ENCODE measurements at places on chromosomes 12 and 14. TPM values are rescaled to one million over a fixed set of nuclear protein-coding genes. Genes with fewer than 3 reads are reported as not detected.
A peak's percentile ranks its signal among the peaks of the same experiment; 100 is the strongest.

DNA sequence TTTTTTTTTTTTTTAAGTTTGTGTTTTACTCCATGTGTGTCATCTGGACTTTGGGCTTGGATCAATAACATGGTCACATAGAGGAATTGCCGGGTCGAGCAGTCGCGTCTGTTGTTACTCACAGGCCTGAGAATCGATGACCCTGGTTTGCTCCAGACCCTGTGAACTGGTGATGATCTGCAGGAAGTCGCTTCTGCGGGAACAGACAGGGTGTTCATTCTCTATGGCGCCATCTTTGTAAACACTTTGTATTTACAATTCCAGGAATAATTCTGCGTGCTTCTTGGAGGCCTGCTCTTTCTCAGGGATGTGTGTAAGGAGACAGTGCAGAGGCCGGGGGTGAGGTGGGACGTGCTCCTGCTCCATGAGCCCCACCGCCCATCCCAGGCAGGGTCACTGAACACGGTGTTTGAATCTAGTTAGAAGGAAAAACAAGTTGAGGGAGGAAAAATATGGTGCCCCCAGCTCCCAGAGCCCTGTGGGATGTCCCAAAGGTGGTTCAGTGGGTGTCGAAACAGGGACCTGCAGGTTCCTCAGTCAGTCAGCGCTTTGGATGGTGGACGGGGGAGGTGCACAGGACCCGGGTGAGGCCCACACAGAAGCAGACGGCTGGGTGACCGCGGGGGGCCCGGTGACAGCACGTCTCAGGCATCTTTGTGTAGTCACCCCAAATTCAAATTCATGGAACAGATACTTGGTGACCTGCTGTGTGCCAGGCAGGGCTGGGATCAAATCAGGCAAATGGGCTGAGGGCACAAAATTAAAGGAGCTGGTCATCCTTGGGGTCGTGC is 58.8 kb downstream of the ADGRD1 start:
- DNase-seq, result peak; percentile 89

DNA sequence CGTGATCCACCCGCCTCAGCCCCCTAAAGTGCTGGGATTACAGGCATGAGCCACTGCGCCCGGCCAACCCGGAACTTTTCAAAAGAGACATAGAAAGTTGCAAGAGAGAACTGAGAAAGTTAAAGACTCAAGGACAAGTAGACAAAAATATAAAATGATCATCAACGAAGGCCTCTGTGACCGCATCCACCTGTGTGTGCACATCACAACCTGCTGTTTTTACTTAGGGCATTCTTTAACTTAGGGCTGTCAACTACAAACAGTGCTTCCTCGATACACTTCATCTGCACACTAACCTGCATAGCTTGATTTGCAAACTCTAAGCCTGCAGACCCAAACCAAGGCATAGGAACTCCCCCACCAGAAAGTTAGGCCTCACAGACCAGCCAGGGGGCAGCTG is 14.8 kb downstream of the P2RX2 start:
- peak; percentile 14 for DNase-seq

DNA sequence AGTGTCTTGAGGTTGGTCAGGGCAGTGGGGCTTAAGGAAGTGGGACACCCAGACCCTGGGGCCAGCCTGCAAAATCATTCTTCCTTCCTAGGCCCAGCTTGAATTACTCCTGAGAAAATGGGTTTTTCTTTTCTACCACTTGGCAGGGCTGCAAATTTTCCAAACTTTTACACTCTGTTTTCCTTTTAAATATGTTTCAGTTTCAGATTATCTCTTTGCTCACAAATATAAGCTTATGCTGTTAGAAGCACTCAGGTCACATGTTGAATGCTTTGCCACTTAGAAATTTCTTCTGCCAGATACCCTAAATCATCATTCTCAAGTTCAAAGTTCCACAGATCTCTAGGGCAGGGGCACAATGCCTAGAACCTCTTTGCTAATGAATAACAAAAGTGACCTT is 2.9 kb upstream of the LGR5 start:
- no peak for DNase-seq

KRT82 gene
- total RNA-seq, result not detected

DNA sequence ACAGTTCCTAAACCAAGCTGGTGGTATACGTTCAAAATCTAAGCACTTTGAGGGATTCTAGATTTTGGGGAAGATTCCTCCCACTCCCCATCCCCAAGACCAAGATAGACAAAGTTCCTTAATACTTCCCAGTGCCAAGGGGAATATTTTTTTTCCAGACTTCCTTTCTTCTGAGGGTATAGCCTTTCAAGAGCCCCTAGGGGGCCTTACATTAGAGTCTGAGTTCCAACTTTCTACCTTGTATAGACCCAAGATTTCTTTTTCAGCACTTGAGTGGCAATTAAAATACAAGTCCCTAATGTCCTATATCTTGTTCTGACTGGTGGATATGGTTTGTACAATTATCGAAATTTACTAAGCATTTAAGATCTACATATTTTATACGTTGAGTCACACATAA is 28.7 kb upstream of the SOS2 start:
- no peak for DNase-seq

B4GALNT3 gene
- 0.50 TPM for total RNA-seq

WNT1 gene
- total RNA-seq, result not detected

DNA sequence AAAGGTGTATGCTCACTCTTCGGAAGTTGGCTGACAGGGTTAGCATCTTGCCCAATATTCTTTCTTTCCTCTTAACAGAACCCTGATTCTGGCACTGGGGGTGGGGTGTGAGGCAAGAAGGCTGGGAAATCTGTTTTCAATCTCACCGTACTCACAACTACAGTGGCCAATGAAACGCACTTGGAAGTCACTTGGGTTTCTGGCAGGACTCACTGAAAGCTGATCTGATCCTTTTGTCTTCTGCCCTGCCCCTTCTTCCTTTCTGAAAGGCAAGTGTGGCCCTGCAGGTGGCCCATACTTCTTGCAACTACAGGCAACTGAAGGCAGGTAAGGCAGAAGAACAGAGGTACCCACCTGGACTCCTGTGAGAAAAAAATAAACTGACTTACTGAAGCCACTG is 106.9 kb downstream of the STXBP6 start:
- DNase-seq, result no peak

- DNase-seq, result peak; percentile 99
Measured at GRCh38 chr14:103333754-103334643, at the start of gene EIF5. EIF5 (plus strand) TSS chr14:103334237; CDS start chr14:103335861, 1,624 bp downstream.

GRCh38 chr14:55976655-55977054 is 141.6 kb upstream of the PELI2 start:
- DNase-seq, result no peak

DNA sequence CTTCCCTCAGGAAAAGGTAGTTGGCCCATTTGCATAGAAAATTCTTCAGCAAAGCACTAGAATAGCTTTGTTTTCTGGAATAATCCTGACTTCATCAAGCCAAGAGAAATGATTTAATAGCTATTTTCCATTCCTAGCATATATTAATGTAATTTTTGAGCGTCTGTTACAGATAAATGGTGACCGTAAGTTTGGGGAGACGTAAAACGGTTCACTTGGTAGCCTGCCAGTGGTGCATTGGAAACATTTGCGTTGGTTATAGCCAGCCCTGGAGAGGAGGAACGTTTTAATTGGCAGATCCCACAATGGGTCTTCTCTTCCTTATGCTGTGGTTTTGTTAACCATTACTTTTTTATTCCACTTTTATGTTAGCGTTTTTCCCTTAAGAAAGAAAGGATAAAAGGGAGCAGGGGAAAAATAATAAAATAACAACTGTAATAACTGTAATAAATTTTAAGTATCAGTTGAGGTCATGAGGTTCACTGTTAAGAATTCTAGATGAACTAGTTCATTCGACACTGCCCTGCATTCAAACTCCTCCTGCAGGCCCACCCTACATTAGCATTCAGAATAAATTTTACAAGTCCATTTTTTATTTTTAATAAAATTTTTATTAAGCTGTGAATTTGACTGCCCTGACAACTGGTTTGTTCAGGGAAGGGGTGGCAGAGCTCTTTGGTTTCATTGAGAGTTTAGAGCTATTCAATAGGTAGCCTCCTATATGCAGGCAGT is 300.7 kb downstream of the ERC1 start:
- DNase-seq, result no peak

GRCh38 chr14:50015716-50016115 is 100.7 kb downstream of the VCPKMT start:
- DNase-seq, result no peak

- DNase-seq, result no peak
Measured at GRCh38 chr14:36518031-36518585, 1.9 kb downstream of the NKX2-1 start.

GRCh38 chr14:102417001-102417431 is 54.3 kb downstream of the TECPR2 start:
- no peak for DNase-seq

WNT5B gene
- total RNA-seq, result 0.43 TPM

SLC15A5 gene
- not detected for total RNA-seq

KICS2 gene
- 7.5 TPM for total RNA-seq

RNASE2 gene
- total RNA-seq, result 0.81 TPM

DNA sequence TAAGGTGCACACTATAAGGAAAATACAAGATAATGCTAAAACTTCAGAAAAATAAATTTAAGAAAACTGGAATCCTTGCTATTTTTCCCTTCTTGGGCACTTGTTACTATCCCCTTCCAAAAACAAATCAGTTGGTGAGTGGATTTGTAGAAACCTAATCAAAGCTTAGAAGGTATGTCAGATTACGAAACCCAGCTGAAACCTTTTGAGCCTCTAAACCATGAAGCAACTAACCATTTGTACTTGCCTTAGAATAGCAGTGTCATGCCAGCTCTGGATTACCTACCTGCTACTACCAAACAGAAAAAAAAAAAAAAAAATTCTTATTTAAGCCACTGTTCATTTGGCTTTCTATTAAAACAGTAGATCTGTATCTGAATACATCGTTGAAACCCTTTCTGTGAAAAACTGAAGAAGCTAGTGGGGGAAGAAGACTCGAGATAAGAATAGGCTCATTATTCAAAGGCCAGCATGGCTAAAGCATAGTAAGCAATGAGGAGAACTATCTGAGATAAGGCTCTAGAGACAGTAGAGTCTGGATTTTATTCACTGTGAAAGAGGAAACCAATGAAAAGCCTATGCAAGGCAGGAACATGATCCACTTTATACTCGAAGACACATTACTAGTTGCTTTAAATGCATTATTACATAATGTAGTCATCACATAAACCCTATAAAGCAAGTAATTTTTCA is 30.2 kb downstream of the OSBPL8 start:
- no peak for DNase-seq

SLC6A13 gene
- 27.9 TPM for total RNA-seq

DNA sequence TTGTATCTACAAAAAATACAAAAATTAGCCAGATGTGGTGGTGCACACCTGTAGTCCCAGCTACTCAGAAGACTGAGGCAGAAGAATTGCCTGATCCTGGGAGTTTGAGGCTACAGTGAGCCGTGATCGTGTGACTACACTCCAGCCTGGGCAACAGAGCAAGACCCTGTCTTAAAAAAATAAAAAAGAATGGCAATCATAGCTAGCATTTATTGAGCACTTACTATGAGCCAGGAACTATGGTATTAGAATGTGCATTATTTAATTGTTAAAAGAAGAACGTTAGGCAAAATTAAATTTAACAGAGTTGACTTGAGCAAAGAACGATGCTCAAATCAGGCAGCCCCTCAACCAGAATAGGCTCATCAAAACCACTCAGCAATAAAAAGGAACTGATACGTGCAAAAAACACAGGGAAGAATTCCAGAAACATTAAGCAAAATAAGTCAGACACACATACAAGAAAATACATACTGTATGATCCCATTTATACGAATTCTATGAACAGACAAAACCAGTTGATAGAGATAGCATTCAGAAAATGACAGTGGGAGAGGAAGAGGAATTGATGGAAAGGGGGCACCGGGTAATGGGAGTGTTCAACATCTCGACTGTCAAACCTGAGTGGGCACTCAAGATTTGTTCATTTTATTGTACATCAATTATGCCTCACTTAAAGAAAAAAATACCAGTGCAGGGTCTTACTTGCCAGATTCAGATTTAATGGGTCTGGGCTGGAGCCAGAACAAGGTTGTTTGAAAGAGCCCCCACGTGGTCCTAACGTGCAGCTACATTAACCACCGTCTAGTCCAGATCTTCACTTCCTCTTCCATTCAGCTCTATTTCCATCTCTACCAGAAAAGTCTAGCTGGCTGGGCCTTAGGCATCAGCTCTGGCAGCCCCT is 8.0 kb downstream of the SCNN1A start:
- no peak for DNase-seq

- DNase-seq, result no peak
Measured at GRCh38 chr12:20497707-20498106, 129.4 kb downstream of the PDE3A start.

DNA sequence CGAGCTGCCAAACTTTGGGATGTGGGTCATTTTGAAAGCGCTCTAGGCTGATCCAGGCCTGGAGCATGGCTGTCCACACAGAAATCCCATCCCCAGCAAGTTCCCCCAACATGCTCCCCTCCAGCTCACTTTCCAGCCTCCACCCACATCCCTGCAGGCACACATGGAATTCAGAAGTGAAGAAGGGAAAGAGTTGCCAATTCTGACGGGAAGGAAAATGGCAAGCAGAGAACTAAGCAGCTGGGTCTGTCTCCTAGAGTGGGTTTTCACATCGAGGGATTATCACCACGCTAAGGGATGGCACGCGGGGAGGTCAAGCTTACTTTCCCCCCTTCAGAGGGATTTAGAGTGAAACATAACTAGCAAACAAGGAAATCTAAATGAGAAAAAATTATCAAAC is 142.3 kb downstream of the RIMBP2 start:
- DNase-seq, result no peak

DNA sequence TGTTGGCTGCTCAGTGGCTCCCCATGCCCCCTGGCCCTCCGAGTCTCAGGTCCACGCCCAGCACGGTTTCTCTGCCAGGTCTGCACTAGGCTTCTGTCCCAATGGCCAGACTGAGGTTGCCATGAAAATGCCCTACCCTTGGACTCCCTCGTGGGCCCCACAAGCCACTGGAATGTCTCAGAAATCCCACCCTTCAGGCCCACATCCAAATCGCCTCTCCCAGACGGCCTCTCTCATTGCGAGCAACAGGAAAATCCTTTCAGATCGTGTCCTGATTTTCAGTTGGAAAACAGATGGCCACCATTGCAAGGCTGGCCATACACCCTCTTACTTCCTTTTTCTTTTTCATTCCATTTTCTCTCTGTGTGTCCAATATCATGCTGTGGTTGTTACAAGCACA is 77.3 kb downstream of the IRF2BPL start:
- no peak for DNase-seq

GRCh38 chr12:117011988-117012805 is 87.0 kb downstream of the TESC start:
- DNase-seq, result no peak

ADAMTS20 gene
- total RNA-seq, result not detected

GRCh38 chr12:92563819-92564218 is 139.0 kb upstream of the PLEKHG7 start:
- DNase-seq, result no peak

IL31 gene
- total RNA-seq, result not detected

DNA sequence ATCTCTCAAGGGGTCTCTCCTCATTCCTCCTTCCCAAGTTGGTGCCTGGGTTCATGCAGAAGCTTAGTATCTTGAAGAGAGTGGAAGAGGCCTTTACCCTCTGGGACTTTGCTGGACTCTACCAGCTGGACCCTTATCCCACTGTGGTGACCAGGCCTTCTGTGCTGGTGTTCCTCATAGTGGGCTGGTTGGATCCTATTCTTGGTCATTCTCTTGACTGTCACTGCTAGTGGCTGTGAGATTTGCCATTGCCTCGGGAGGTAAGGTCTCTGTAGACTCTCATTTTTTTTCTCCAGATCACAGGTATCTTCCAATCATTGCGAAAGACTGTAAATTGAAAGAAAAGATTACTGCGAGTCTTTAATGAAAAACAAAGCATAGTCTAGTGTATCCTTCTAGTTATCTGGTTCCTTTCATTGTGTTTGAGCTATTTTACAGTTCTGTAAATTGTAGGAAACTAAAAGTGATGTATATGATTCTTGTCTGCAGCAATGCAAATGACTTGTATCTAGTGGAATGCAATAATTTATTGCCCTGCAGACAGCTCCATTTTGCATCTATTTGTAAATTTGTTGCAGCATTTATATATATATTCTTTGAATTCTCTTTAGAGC is 217.9 kb downstream of the AEBP2 start:
- no peak for DNase-seq
